ENCODE measurements at places on chromosomes 7 and 10.

- DNase-seq = no peak
Observed at GRCh38 chr7:152076324-152076821, 50.9 kb downstream of the GALNT11 start.

- DNase-seq = peak; percentile 23
Observed at GRCh38 chr7:47186316-47186715, 395.6 kb downstream of the TNS3 start.

DNA sequence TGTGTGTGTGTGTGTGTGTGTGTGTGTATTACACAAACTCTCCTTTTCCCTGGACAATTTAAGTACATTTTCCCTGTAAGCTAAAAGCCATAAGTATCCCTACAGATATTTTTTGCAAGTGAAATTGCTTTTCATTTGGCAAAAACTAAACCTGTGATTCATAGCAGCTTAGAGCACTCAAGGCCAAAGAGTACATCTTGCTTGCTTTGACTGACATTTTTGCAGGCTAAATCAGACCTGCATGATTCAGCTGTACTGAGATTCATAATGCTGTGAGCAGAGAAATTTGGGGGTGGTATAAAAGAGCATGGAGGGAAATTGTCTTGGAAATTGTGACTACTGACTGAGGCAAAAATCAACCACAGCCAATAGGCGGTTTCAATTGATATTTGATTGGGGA is 500.4 kb downstream of the GFRA1 start:
- no peak for DNase-seq

- DNase-seq = no peak
Observed at GRCh38 chr10:28151636-28152035, 151.2 kb downstream of the MPP7 start.

DNA sequence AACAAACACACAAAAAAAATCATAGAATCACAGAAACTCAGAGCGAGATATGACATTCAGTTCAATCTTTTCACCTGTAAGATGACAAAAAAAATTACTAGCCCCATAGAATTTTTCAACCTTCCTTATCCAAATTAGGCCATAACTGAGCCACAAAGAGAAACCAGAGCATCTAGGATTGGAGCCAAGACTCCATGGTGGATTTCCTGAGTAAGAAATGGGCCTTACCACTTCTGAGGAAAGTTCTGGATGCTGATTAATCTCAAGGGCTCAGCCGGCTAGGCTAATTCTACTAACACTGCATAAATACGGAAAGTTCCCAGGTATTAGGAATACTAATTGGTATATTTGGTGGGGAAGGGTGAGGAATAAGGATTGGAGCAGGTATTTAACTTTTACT is 16.8 kb downstream of the LIPM start:
- no peak for DNase-seq

- no peak for DNase-seq
Observed at GRCh38 chr10:91194497-91195179, 25.8 kb upstream of the PCGF5 start.

- DNase-seq = no peak
Observed at GRCh38 chr7:45643630-45644029, 69.5 kb downstream of the ADCY1 start.

- DNase-seq = no peak
Observed at GRCh38 chr7:23712368-23713284, 2.6 kb downstream of the STK31 start.

DNA sequence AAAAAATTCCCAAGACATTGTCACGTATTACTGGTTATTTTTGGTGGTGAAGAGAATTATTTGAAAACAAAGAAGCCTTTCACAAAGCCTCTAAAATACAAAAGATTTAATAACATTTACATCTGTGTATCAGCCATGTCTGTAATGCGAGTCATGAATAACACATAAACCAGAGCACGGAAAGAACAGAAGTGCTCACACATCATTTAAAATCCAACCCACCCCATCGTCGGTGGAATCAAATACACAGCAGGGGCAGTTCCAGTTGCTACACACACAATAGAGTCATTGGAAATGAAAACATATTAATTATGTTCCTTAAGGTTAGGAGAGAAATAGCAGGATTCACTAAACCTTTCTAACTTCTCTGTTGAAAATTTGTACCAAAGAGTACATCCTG is 1097.3 kb downstream of the KCNMA1 start:
- DNase-seq = no peak

- no peak for DNase-seq
Observed at GRCh38 chr10:27714349-27714748, 31.3 kb downstream of the MKX start.

DNA sequence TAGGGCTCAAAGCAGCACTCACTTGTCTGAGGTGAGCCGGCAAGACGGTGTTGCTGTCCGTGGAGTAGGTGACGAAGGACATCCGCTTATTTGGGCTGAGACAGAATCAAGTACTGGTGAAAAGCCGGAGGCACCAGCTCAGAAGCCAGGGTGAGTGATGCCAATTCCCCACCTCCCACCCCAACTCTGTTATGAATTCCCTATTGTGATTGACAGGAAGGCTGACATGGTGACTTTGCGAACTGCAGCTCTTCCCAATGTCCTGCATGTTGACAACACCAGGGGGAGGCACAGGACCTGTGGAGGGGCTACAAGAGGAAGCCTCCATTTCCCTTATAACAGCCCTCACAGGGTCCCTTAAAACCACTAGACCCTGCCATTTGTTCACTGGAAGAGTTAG is 52.3 kb upstream of the MSMB start:
- no peak for DNase-seq

DNA sequence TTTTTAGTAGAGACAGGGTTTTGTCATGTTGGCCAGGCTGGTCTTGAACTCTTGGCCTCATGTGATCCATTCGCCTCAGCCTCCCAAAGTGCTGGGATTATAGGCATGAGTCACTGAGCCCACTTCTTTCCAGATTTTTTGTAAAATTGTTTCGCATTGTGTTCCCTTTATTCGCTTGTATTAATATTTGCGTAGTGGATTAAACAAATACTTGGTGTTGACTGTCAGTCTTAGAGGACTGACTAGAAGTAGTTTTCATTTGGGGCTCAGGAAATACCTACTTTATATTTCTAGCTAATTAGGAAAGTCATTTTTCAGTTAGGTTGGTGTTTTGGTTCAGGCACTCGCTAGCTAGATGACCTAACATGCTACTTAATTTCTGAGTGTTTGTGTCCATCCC is 11.1 kb downstream of the WAC start:
- no peak for DNase-seq

GRCh38 chr10:70528741-70529362 is 50.3 kb downstream of the PALD1 start:
- no peak for DNase-seq

- no peak for DNase-seq
Observed at GRCh38 chr7:112381311-112382091, 68.8 kb upstream of the IFRD1 start.

DNA sequence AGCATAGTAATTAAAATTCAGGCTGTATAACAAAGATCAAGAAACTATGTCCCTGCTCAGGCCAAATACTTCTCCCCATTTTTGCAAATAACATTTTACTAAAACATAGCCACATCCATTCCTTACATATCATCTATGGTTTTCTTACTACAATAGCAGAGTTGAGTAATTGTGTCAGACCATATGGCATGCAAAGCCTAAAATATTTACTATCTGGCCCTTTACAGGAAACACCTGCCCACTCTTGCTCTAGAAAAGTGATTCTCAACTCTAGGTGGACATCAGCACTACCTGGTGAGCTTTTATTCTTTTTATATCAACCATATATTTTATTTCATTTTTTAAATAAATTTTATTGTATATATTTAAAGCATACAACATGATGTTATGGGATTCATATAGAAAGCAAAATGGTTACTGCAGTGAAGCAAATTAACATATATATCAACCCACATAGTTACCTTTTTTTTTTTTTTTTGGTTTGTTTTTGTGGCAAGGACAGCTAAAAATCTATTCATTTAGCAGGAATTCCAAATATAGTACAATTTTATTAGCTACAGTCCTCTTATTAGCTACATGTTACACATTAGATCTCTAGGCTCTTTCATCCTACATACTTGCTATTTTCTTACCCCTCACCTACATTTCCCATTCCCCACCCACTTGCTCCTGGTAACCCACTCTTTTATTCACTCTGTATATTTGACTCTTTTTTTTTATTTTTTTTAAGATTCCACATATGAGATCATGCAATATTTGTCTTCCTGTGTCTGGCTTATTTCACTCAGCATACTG is 19.6 kb downstream of the ABI1 start:
- DNase-seq = no peak

DNA sequence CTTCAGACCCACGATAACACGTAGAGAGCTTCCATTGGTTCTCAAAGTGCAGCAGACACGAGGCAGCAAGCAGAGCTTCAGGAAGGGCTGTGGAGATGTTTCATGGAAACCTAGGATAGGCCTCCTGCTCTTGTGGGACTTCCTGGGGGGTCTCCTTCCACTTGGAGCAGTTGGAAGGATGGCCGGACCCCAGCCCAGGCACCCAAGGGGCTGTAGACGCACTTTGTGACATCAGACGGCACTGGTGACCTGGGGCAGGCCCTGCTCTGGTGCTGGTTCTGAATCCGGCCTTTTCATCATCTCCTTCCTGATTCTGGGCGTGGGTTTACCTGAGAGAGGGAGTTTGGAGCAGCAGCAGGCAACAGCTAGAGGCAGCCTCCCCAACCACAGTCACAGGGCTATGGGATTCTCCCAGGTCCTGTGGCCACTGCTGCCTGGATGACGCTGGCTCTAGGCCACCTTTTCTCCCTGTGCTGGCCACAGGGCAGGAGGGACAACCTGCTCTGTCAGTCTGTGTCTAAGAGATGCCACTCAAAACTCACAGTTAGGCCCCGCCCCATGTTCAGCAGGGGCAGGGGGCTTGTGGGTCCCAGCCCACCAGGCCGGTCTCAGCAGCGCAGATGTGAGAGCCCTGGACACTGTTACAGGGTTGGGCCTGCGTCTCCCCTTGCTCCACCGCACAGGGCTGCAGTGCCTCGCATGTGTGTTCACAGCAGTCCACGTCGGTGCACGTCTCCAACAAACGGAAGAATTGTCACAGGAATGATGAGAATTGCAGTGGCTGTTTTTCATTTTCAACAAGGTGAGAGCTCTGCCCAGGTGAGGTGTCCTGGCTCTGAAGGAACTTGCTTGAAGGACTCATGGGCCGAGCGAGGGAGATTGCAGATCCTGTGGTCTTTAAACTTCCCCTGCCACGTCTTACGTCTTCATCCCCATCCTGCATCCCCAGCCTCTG is 569.3 kb downstream of the TCERG1L start:
- no peak for DNase-seq

- no peak for DNase-seq
Observed at GRCh38 chr10:108598831-108599230, 1324.5 kb downstream of the XPNPEP1 start.

GRCh38 chr7:23121165-23121564 is 15.6 kb downstream of the KLHL7 start:
- DNase-seq = no peak

GRCh38 chr10:110636932-110637557 is 7.1 kb upstream of the RBM20 start:
- DNase-seq = no peak

DNA sequence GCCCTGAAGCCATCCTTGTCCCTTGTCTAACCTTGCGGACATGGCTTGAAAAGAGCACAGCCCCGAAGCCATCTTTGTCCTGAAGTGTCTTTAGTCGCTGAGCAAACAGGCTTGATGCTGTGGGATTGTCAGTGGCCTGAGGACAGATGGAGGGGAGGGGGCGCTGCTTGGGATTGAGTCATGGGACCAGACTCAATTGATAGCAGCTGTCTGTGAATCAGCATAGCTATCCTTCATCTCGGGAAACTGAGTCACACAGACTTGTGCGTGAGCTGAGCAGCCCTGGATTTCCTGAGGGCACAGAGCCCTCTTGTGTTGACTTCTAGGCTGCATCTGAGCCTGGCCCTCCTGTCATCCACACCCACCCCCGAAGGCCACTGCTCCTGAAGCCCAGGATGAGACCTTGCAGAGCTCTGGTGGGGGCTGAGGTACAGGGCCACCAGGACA is 14.4 kb downstream of the MYO1G start:
- no peak for DNase-seq

DNA sequence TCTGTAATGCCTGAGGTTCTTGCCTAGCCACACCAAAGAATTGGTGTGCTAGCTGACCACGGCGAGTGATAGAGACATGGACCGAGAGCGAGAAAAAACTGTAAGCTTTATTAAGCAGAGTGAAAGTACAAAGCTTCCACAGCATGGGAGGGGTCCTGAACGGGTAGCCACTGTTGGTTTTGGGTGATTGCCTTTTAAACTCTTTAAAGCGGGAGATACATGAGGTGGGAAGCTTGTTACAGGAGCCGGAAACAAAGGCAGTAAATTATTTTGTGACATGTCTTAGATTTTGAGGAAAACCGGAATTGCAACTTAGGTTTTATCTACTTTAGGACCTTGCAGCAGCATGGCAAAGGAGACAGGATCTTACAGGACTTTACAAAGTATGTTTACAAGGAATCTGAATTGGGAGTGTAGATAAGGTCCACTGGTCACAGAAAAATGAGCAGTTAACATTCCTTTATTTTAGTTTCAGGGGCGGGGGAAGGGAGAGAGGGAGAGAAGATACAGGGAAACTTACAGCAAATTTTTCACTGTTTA is 252.7 kb upstream of the MBL2 start:
- no peak for DNase-seq

DNA sequence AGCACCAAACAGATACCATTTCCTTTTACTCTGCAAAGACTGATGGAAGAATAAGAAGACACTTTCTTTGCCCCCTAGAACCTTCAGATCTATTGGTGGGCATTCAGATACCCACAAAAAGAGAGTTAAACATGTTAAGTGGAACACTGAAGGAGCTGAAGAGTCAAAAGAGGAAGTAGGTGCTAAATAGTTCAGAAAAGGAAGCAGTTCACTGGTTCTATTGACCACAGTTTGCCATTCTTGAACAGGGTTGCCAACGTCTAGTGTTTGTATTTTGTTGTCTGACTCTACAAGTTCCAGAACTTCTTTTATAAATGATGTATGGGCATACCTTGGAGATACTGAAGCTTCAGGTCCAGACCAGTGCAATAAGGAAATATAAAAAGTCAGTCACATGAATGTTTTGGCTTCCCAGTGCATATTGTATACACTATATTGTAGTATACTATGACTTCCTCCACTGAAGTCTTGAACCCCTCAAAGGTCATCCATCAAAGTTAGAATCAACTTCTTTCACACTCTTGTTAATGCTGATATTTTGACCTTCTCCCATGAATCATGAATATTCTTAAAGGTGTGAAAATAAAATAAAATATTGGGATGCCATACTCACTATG is 47.5 kb upstream of the AGR3 start:
- no peak for DNase-seq

- no peak for DNase-seq
Observed at GRCh38 chr10:129459762-129460539, 7.1 kb upstream of the MGMT start.
